Stimulated activated CD8-positive, alpha-beta memory T cell treated with anti-CD3 and anti-CD28 coated beads, Interleukin-2, amount 100 ng/mL, for 1 hour (primary cell): ENCODE measurements at places on chromosomes 1 and 21.

- DNase-seq = no peak
Observed at GRCh38 chr1:232404981-232405731, 224.8 kb downstream of the SIPA1L2 start.

- no peak for DNase-seq
Observed at GRCh38 chr21:26736449-26736848, 108.8 kb downstream of the ADAMTS1 start.

DNA sequence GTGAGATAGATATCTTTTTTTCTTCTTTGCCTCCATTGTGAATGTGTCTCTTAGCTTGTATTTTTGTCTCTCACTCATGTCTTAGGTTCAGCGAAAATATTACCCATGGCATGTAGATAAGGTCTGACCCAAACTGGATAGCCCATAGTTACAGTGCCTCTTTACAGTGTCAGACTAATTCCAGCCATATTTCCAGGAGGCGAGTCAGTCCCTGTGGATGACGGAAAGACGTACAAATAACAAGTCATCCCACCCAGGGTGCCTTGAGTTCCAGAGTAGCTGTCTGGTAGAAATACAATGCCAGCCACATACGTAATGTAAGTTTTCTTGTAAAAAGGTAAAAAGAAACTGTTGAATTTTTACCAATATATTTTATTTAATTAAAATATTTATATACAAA, 157.3 kb downstream of the ZNF281 start:
- no peak for DNase-seq

GRCh38 chr1:200737647-200738291, 924 bp upstream of the CAMSAP2 start:
- no peak for DNase-seq

DNA sequence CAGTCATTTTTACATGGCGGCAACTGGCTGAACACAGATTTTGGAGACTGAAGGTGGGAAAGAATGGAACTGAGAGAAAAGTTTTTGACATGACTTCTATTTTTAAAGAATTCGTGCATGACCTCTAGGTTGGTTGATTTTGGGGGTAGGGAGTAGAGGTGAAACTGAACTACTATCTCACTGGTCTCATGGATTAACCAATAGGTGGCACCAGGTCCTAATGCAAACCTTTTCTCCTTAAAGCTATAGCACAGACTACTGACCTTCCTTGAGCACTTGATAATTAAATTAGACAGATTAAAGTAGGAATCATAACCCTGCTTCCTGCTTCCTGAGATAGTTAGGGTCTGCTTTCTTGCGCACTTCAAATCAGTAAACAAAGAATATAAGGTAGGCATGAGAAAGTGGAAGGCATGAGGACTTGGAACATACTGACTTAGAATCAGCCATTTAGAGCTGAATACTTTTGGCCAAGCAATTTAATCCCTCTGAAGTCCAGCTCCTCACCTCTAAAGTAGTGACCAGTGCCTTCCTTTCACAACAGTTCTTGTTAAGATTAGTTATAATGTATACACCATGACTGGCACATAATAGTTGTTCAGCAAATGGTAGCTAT, 206.0 kb downstream of the CENPF start:
- no peak for DNase-seq

- no peak for DNase-seq
Observed at GRCh38 chr1:27071049-27071416, 58.4 kb upstream of the TENT5B start.

GRCh38 chr1:66607458-66607857, 73.5 kb downstream of the SGIP1 start:
- no peak for DNase-seq

DNA sequence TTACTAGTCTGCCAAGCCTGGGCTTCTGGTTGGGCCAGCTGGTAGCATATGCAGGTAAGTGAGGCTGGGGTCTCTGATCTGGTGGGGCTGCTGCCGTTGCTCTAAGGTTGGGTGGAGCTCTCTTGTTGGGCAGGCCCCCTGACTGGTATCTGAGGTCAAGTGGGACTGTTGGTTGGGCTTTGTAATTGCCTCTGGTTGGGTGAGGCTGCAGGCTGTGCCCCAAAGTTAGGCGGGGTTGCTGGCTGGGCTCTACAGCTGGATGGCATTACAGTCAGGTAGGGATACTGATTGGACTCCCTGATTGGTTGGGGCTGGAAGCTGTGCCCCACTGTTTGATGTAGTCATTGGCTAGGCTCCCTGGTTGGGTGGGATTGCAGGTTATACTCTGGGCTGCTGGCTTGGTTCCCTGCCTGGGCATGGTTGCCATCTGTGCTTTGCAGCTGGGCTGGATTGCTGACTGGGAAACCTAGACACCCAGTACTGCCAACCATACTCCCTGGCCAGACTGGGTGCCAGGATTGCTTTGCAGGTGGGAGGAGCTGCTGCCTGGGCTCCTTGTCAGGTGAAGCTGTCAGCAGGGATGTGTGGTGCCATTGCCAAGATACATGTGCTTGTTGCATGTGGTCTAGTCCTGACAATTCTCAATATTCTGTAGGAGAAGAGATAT, 130.5 kb downstream of the RABGAP1L start:
- DNase-seq = no peak

DNA sequence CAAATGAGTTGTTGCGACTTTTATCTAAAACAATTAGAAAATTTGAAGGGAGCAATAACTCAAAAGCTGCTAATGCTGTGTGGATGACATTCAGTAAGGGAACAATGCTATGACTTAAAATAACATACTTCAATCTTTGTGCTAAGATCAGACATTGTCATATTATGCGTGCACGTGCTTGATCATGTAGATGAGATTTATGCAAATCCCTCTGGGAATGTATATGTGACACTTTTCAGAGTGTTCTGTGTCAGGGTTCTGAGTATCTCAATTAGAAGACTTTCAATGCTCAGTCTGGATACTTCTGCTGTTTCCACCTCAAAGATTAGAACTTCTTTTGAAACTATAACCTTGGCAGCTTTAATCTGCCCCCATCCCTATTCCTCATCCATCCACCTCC, 18.6 kb upstream of the POU2F1 start:
- DNase-seq = no peak

DNA sequence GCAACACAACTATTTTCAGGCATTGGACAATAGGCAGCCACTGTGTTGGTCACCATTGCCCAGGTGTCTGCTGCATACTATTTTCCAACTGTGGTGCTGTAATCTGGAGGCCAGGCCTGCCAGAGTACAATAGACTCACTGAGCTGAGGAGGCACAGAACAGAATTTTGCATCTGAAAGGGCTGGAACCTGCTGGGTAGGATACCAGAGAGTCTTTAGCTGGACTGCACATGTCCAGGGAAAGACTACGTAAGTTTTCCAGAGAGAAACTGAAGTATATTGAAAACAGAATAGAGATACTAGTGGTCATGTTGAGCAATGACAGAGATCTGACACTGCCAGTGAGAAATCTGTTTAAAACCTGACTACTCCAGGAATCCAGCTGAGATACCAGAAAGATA, 200.8 kb downstream of the RASAL2 start:
- no peak for DNase-seq

DNA sequence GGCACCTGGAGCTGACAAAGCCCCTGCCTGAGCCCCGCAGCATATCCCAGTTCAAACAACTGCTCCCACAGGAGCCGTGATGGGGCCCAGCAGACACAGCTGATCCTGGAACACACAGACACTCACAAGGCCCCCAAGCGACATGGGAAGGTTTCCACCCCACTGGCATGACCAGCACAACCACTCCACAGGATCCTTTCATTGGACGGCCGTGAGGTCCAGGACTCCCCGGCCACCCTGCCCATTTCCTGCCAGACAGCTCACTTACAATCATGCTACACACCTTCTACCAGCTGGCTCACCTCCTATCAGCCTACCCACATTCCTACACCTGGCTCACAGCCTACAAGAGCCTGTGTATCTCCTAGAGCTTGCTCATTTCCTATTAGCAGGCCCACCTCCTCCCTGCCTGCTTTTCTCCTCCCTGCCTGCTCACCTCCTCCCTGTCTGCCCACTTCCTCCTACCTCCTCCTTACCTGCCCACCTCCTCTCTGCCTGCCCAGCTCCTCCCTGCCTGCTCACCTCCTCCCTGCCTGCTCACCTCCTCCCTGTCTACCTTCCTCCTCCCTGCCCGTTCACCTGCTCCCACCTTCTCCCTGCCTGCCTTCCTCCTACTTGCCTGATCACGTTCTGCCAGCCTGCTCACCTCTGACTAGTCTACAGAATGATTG, 73.9 kb downstream of the MATN1 start:
- DNase-seq = no peak

- no peak for DNase-seq
Observed at GRCh38 chr1:229114850-229115365, 156.0 kb upstream of the RAB4A start.

DNA sequence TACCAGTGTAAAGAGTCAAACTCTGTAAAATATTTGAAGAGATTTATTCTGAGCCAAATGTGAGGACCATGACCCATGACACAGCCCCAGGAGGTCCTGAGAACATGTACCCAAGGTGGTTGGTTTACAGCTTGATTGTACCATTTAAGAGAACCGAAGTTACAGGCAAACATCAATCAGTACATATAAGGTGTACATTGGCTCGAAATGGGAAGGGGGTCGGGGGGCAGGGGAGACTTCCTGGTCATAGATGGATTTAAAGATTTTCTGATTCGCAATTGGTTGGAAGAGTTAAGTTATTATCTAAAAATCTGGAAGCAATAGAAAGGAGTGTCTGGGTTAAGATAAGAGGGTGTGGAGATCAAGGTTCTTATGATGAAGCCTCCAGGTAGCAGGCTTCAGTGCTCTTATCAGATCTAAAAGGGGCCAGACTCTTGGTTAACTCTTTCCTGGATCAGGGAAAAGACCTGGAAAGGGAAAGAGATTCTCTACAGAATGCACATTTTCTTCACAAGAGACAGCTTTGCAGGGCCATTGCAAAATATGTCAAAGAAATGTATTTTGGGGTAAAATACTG, 47.5 kb upstream of the NTPCR start:
- no peak for DNase-seq
